CD4-positive, alpha-beta T cell treated with Interleukin-1 beta for 1 hour (primary cell): ENCODE measurements at places on chromosomes 1 and 21.

- no peak for DNase-seq
These were observed 12.9 kb downstream of the GPA33 start for GRCh38 chr1:167077128-167077867.

- DNase-seq: peak; percentile 46
These were observed 2.8 kb downstream of the CD48 start for GRCh38 chr1:160708801-160709200.

GRCh38 chr1:170592591-170593111, 60.7 kb downstream of the GORAB start:
- DNase-seq: no peak

DNA sequence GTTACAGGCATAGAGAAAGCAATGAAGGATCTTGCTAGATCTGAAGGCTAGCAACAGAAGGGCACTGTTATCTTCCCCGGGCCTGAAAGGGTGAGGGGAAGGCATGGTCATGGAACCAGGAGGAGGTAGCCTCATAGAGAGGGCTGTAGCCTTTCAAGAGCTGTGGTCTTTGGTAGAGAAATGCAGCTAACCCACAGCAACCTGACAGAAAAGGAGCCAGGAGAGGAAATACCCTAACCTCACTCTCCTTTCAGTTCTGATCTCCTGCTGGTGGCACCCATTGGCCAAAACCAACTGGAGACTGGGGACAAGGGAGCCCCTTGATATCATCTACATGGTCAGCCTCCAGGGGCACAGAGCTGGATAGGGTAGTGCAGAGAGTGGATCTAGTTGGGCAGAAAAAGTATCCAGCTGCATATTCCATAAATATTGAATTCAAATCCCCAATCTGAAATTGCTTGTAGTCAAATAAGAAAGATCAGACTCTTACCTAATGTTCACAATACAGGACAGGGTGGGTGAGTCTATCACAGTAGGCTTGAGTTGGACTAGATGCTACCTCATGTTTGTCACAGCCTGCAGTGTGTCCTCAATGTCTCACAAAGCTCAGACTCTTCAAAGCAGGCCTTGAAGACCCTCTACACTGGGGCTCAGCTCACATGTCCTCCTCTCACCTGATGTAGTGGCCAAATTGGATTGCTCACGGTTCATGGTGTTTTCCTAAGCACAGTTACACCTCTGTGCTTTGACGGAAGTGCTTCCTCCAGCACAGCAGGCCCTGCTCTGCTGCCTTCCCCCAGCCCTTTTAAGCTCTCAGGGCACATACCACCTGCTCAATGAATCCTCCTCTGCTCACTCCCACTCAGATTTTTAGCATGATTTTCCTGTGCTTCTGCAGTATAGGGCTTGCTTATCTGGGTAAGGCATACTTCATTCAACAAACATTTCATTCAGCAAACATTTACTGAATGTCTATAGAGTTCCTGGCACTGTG, 74.1 kb upstream of the JUN start:
- peak; percentile 12 for DNase-seq

DNA sequence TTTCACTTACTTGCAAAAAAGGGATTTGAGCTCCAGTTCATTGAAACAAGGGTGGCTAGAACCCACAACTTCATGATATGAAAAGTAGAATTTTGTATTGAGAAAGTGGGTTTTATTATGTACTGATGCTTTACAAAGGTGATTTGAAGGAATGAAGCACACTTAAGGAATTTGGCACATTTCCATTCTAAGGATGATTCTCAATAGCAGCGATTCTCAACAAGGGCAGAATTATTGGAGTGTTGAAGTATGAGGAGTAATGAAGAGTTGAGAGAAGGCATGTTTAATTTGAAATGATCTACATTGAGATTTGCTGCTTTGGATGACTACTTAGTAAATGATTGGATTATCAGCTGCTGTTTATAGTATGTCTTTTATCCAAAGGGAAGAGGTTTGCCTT, 54.7 kb downstream of the FNBP1L start:
- no peak for DNase-seq

DNA sequence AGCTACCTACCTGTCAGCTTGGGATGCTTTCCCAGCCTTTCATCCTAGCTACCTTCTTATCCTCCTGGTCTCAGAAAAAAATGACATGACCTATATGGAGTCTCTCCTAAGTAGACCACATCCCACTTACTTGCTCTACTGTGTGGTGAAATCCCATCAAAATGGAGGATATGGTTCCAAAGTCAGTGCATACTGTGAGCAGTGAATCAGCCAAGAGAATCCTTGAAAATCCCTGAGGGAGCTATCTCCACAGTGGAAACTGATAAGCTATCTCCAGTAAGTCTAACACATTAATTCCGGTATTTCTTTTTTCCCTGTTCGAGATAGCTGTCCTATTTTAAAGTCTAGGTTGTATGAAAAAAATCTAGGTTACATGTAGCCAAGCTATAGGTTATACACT, 189.7 kb downstream of the FGGY start:
- no peak for DNase-seq
